HT-29 (cell line): ENCODE measurements at places on chromosomes 7 and 10. TPM values are rescaled to one million over a fixed set of nuclear protein-coding genes. Genes with fewer than 3 reads are reported as not detected.

DNA sequence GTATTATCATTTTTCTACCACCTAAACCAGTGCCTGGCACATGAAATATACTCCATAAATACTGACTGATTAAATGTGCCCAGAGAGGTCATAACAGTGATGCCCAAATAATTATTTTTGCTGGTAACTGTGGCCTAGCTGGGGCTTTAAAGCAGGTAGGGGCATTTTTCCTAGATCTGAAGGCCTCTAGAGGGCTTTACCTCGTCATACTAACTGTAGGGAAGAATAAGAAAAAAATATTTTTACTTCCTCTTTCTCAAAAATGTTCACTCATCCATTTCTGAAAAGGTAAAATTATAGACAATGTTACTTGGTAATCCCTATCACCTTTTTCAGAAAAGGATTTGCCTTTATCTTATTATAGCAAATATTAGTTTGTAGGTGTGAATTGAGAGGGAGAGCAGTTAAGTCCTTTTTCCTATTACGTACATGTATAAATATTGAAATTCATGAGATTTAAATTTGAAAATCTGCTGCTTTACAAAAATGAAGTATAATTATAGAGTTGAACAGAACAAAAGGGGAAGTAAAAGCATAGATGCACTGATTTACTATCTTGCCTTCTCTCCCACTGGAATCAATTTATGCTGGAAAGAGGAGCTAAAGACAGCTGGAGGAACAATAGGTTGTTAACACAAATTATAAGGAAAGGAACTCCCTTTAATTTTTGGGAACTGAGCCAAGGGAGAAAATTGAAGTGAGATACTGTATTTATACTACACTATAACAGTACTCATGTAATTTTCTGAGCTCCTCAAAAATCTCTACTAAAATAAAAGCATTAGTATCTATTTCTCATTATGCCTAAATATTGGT, 71.5 kb upstream of the NOBOX start:
- DNase-seq, result no peak

- no peak for DNase-seq
These were observed 232.1 kb upstream of the PCLO start for GRCh38 chr7:83394776-83395175.

DNA sequence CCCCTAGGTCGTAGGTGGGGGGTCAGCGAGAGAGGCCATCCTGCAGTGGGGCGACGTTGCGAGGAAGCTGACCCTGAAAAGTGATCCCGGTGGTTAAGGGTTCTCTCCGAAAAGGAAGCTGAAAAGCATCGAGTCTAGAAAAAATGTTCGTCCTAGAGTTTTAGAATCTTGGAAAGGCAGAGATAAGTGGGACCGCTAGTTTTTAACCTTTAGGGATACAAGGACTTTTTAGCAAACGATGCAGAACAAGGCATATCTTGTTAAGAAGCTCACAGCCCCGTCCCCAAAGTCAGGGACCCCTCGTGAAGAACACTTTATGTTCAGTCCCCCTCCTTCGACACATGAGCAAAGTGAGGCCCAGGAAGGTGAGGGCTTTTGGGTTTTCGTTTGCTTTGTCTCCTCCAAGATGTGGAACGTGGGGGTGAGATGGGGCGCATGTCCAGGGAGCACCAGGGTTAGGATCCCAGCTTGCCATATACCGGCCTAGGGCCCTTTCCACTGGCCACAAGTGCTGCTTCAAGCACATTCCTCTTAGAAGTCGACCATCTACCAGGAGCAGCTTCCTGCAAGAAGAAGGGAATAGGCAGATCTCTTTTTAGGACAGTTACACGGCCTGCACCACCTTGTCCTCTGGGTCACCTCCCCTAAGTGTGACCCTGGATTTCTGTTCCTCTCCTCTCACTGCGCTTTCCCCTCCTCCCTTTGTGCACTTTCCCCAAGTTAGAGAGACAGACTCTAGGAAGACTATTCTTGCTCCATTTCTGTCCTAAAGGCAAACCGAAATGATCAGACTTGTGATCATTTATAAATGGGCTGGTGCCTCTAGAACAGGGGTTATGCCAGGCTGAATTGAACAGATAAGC, 969 bp downstream of the SLC35G1 start:
- DNase-seq, result no peak

DNA sequence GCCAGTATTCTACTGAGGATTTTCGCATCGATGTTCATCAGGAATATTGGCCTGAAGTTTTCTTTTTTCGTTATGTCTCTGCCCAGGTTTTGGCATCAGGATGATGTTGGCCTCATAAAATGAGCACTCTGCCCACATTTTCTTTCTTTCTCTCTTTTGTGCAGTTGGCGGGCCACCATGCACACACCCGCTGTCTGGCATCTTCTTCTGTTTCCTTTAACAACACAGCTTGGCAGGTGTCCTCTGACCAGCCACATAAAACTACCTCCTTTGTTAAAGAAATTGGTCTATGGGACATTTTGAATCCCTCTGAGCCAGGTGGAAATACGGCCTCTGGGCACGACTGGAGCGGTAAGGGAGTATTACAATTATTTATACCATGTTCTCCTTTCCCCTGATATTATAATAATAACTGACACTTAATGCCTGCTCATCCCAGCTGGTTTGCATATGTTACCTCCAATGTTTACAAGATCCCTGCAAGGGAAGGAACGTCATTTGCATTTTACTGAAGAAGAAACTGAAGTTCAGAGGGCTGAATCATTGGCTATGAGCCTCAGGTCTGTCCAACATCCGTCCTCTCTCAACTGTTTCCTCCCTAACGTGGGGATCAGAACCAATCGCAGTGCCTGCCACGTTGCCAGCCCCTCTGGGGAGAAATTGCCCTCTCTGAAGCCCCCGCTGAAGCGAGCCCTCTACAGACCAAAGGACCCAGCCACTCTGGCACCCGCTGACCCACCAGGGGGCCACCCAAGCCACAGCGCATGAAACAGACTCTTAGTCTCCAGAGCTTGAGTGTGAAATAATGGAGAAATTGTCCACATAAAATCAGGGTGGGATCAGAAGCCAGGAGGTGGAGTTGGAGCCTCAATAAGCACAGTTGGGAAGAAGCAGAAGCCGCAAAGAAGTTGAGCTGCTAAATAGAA, 125.0 kb upstream of the FOXK1 start:
- DNase-seq, result no peak

DNA sequence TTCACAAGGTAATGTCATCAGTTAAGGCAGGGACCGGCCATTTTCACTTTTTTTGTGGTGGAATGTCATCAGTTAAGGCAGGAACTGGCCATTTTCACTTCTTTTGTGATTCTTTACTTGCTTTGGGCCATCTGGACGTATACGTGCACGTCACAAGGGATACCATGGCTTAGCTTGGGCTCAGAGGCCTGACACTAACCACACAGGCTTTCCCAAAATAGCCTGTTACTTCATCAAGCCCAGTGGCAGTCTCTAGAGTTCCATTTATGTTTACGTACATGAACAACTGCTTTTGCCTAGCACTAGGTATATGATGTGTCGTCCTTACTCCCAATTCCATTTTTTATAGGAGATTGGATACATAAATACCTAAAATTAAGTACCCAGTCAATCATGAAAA, 237.9 kb downstream of the C7orf25 start:
- no peak for DNase-seq

DNA sequence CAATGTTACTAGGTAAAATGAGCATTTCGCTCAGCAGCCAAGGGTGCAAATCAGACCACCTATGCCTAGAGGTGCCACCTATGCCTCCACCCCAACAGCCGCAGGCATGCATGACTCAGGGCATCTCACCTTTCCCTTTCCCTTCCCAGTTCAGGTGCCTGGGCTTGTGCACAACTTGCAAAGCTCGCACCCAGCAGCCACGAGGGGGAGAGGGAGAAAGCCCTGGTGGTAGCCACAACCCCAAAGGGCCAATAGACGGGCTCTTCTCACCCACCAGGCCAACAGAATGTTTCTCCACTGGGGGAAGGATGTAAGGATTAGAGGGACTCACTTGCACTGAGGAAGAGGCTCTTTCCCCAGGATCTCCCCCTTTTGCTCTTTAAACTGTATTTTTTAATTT, 462.3 kb upstream of the PCDH15 start:
- no peak for DNase-seq

GRCh38 chr10:84308481-84309304, 19.7 kb upstream of the CCSER2 start:
- DNase-seq, result peak; percentile 32

DNA sequence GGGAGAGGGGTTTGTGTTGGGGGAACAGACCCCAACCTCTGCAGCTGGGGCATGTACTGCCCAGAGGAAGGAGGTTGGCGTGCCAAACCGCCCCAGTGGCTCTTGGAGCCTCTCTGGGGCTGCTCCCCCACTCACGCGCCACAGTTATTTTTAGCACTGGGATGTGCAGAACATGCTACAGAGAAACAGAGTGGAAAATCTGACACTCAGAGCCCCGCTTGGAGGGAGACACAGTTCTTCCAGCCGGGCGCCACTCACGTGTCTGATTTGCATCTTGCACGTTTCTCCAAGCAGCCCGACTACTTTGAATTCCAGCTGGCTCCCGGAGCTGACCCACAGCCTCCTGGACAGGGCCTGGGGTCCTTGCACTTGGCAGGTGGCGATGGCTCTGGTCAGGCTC, 182.0 kb downstream of the RPS24 start:
- no peak for DNase-seq

- DNase-seq, result no peak
These were observed 133.1 kb upstream of the PRSS1 start for GRCh38 chr7:142616121-142616643.

GRCh38 chr10:51960494-51960895, 261.1 kb upstream of the CSTF2T start:
- peak; percentile 45 for DNase-seq

DNA sequence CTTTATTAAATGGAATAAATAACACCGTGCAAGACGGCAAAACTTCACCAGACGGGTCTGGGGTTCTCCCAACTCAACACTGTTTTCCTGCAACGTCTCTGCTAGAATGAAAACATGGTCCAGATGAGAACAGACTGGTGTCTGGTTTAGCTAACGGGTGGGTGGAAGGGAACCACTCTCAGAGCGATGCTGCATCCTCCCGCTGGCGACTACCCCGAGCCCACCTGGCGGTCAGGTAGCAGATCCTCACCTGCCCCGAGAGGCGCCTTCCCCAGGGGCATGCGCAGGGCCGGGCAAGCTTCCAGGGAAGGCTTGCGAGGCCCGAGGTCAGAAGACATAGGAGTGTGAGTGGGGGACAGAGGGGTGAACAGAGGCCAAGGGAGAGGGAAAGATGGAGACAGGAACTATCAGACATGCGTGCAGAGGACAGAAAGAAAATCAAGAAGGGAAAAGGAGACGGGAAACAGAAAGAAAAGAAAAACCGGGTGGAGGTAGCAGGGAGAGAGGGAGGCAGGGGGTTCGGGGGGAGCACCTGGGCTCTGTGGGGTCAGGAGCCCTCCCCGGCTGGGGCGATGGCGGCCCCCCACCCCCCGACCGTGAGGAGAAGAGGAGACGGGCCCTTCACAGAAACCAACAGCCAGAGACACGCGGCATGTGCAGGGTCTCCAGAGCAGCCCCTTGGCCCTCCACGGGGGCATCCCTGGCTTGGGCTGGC, 222.0 kb downstream of the MAD1L1 start:
- DNase-seq, result no peak

- DNase-seq, result no peak
These were observed 10.3 kb upstream of the HSPB1 start for GRCh38 chr7:76292213-76292573.

DNA sequence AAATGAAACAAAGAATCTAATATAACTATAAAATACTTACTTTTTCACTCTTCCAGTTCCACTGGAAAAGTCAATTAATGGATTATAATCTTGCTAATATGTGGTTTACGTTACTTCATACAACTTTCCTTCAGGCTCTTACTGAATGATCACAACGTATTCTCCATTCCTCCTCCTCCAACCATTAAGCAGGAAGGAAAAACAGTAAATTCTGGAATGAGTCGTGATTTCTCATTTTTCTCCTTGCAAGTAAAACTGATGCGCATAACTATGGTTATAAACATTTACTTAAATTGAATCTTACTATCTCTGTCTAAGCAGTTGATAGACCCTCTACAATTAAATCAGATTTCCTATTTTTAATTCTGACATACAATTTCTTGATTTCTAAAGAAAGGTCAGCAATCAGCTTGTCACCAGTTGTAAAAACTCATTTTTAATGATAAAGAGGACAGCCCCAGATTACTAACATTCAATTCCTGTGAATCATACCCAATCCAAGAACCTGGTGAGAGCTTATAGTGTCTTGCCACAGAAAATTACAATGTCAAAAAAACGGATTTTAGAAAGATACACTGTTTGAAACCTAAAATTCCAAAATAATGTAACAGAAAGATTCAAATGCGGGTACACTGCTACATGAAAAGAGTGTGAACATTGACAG, 64.3 kb downstream of the EZH2 start:
- no peak for DNase-seq

DNA sequence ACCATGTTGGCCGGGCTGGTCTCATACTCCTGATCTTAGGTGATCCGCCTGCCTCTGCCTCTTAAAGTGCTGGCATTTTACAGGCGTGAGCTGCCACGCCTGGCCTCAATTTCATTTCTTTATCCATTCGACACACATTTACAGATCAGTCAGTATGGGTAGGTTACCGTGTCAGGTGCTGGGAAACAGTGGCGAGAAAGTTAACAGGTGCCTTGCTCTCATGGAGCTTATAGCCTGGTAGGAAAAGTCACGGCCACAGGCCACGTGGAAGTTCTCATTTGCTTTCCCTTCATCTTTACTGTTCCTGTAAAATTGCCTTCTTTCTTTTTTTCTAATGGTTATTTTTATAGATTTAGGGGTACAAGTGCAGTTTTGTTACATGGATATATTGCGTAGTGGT, 2.6 kb upstream of the CAMK1D start:
- no peak for DNase-seq

- peak; percentile 57 for DNase-seq
These were observed 34.4 kb downstream of the PLEKHA8 start for GRCh38 chr7:30062587-30062986.

GRCh38 chr10:7534480-7534852, 123.6 kb upstream of the SFMBT2 start:
- no peak for DNase-seq

GRCh38 chr10:70619271-70620019, 16.9 kb upstream of the PRF1 start:
- DNase-seq, result peak; percentile 43

GRCh38 chr10:88565072-88565471, 18.0 kb downstream of the RNLS start:
- peak; percentile 46 for DNase-seq

DNA sequence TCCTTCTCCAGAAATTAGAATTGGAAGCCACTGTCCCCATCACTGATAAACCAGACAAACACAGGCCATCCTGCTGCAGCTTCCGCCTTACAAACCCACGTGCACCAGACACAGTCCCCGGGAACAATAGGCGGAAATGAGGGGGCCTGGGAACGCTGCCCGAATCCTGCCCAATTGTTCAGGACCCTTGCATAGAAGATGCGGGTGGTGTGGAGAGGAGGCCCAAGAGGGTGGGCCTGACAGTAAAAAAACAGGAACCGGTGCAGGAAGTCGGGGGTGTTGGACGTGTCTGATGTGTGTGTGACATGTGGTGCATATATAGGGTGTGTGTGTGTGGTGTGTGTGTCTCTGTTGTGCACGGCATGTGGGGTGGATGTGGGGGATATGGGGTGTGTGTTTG, 26.5 kb upstream of the CHST15 start:
- DNase-seq, result no peak

Gene YWHAG
- total RNA-seq, result 83.2 and 84.6 TPM in 2 replicates

Gene AKR1C1
- 13.7 and 16.3 TPM in 2 replicates for total RNA-seq

Gene A1CF
- 0.03 and 0.16 TPM in 2 replicates for total RNA-seq

Gene SPDYE2
- total RNA-seq, result not detected in 2 replicates

Gene ALOX5
- 28.2 and 43.4 TPM in 2 replicates for total RNA-seq

Gene PIK3AP1
- total RNA-seq, result 10.7 and 12.8 TPM in 2 replicates

Gene EBLN1
- not detected in 2 replicates for total RNA-seq

Gene SUN3
- not detected in 2 replicates for total RNA-seq

Gene OR2A5
- total RNA-seq, result not detected in 2 replicates

Gene TRIM50
- not detected in 2 replicates for total RNA-seq

Gene SLC13A1
- not detected in 2 replicates for total RNA-seq

Gene CTBP2
- total RNA-seq, result 171 and 207 TPM in 2 replicates
